CD4-positive, alpha-beta T cell (primary cell): ENCODE measurements at places on chromosomes 7 and 10. TPM values are rescaled to one million over a fixed set of nuclear protein-coding genes. Genes with fewer than 3 reads are reported as not detected.

TFPI2 gene
- not detected for total RNA-seq

CALHM1 gene
- total RNA-seq: not detected

GRCh38 chr10:7887174-7887816 is 69.0 kb downstream of the TAF3 start:
- H3K27ac ChIP-seq: no peak overlapping the region
- H3K4me3 ChIP-seq: no peak overlapping the region
- no peaks in the 10 kb centered on the region for H3K36me3 ChIP-seq
- no peaks in the 10 kb centered on the region for H3K4me1 ChIP-seq

GRCh38 chr10:24197263-24197662 is 11.7 kb upstream of the KIAA1217 start:
- H3K36me3 ChIP-seq: no peaks in the 10 kb centered on the region
- no peaks in the 10 kb centered on the region for H3K27me3 ChIP-seq
- DNase-seq: no peak
- no peak overlapping the region for H3K4me3 ChIP-seq

DNA sequence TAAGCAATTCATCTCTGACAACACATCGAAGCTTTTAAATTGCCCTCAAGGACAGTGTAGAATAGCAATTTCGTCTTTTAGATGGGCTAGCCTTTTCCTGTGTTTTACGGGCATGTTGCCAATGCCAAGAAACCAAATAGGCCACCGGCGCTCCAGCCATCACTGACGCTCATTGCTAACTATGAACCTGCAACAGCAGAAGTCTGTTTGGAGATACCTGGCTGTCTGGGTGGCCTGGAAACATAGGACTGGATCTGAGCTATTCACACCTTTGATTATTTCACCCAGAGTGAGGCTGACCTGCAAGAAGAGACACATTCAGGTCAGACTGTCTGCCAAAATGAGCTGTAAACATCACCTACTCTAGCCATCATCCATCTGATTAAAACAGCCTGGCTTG is 12.0 kb downstream of the KPNA7 start:
- no peak for DNase-seq
- no peak overlapping the region for H3K4me3 ChIP-seq
- H3K36me3 ChIP-seq: no peaks in the 10 kb centered on the region
- H3K27ac ChIP-seq: no peak overlapping the region
- no peaks in the 10 kb centered on the region for H3K4me1 ChIP-seq

DNA sequence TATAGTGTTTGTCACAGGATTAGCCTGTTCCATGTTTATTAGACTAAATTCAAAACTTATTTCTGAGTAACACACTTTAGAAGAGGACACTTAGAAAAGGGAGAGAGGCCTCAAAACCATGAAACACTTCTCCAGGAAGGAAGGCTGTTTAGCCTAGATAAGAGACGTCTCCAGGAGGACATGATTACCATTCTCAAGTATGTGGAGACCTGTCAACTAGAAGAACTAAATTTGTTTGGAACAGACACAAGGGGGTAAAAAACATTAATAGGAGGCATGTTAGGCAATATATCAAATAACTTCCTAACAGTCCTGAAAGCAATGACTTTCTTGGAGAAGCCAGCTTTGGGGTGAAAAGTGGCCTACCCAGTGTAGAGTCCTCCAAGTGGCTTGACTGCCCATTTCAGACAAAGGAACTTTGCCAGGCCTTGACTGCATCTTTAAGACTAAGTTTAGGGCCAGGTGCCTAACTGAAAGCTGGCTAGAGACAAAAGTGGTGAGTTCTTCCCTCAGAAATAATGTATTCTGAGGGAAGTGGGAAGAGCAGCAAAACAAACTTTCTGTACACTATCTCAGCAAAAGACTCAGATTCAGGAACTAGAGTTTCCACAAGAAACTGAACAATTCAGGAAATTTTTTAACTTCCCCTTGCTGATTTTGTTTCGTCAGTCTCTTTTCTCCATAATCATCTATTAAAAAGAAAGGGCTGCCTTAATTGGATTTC is 11.8 kb downstream of the NCOA4 start:
- H3K4me1 ChIP-seq: peaks cover 37% of the 10 kb centered on the region
- no peaks in the 10 kb centered on the region for H3K27me3 ChIP-seq
- no peak overlapping the region for H3K27ac ChIP-seq
- peaks cover 33% of the 10 kb centered on the region for H3K36me3 ChIP-seq

DNA sequence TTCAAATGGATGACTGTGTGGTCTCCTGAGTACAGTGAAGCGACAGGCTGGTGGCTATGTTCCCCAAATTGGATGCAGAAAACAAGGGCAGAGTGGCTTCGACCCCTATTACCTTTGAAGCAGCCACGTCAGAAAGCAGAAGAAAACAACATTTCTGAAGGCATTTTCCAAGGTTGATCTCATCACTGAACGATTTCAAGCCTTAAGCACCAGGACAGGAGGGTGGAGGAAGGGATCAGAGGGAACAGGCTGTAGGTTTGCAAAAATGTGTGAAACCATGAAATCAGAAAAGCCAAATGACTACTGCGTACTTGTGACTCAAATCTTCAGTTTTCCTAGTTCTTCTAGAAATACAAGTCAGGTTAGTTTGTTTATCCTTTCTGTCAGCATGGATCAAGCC is 181.0 kb upstream of the TMEM106B start:
- H3K27ac ChIP-seq: no peak overlapping the region
- no peak overlapping the region for H3K4me3 ChIP-seq
- H3K27me3 ChIP-seq: no peaks in the 10 kb centered on the region
- no peak for DNase-seq

SPDYE2 gene
- total RNA-seq: 0.33 TPM

GRCh38 chr7:20560325-20561180 is 54.9 kb upstream of the ABCB5 start:
- no peaks in the 10 kb centered on the region for H3K27me3 ChIP-seq
- no peaks in the 10 kb centered on the region for H3K4me1 ChIP-seq
- DNase-seq: no peak
- no peak overlapping the region for H3K4me3 ChIP-seq
- H3K36me3 ChIP-seq: no peaks in the 10 kb centered on the region

DNA sequence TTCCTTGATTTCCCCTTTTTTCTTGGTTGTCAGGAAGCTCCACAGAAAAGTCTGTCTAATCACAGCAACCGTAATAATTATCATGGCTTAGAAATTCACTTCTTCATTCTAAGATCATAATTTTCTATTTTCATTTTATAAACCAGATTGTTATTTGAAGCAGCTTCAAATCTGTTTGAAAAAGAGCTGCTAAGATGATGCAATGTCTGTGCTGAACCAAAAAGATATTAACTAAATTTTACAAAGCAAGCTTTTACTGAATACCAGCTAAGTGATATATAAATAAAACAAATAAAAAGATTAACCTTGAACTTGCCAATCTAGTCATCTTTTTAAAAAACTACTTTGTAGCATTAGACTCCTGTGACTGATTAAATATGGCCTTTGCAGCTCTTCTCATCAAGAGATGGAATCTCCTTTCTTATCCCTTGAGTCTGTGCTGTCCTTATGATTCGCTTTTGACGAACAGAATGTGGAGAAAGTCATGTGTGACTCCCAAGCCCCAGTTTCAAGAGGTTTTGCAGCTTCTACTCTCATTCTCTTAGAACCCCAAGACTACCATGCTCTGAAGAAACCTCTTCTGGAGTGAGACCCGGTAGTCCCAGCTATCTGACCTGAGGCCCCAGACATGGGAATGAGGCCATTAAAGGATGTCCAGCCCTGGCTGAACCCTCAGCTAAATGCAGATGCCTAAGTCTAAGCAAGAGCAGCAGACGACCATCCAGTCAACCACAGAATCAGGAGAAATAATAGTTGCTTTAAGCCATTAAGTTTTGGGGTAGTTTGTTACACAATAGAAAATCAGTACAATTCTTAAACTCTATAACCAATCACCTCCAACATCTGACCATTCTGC is 14.4 kb downstream of the NAMPT start:
- no peaks in the 10 kb centered on the region for H3K4me1 ChIP-seq
- H3K27me3 ChIP-seq: no peaks in the 10 kb centered on the region
- no peak overlapping the region for H3K27ac ChIP-seq
- no peak overlapping the region for H3K4me3 ChIP-seq
- peaks cover 61% of the 10 kb centered on the region for H3K36me3 ChIP-seq

DNA sequence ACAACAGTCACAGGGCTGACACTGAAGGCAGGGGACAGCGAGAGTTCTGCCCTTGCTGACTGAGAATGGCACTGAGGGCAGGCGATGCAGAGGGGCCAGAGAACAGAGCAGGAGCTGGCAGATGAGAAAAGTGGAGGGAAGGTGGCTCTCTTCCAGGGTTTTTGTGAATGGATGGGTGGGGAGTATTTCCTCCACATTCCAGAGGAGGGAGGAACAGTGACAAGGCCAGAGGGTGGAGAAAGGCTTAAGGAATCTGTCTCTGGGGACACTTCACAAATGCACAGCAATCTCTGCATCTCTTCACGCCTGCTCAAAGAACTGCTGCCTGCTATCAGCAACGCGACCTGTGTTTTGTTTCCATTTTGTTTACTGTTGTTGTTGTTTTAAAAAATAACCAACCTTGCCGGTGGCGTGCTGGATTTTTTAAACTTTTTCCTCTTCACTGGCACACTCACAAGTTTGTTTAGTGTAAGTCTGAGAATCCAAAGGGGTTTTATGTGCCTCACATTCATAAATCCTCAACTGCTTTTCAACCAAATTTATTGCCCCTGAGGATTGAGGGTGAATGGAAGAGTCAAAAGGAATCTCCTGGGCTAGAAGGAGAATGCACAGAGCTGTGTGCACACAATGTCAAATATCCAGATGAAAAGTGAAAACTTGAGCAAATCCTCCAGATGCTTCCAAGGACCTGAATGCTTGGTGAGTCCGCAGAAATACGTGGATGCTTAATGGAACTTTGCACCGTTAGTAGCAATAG is 129.3 kb downstream of the GLI3 start:
- H3K27ac ChIP-seq: no peak overlapping the region
- H3K4me1 ChIP-seq: no peaks in the 10 kb centered on the region
- DNase-seq: no peak
- H3K4me3 ChIP-seq: no peak overlapping the region
- no peaks in the 10 kb centered on the region for H3K36me3 ChIP-seq

DNA sequence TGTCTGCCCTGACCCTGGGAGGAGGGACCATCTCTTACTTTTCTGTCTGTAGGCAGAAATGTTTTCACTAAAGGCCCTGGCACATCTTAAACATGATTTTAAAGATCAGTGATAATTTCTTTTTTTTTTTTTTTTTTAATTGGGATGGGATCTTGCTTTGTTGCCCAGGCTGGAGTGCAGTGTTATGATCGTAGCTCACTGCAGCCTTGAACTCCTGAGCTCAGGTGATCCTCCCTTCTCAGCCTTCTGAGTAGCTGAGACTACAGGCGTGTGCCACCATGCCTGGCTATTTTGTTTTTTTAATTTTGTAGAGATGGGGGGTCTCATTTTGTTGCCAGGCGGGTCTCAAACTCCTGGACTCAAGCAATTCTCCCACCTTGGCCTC is 65.3 kb downstream of the RBM20 start:
- DNase-seq: no peak
- H3K27me3 ChIP-seq: peaks cover under 1% of the 10 kb centered on the region
- no peaks in the 10 kb centered on the region for H3K4me1 ChIP-seq
- no peak overlapping the region for H3K27ac ChIP-seq
- no peak overlapping the region for H3K4me3 ChIP-seq
- no peaks in the 10 kb centered on the region for H3K36me3 ChIP-seq

INTS1 gene
- 91.5 TPM for total RNA-seq
